ENCODE measurements at places on chromosomes 5 and 9.

DNA sequence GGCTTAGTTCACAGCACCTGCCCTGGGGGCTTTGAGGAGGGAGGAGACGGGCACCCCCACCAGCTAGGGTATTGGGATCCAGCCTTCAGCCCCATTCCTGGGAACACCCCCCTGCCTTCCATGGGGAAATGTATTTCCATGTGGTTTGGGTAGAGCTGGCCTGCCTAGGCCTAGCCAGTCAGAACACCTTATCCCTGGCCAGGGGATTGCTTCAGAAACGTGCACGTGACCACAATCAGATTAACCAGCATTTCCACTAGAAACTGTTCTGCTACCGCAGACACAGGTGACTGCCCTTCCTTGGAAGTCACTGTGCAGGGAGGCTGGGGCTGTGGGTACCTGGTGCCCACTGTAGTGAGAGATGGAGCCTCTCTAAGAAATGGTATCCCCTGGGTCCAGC lies 14.0 kb downstream of the BBLN start:
- DNase-seq: no peak

DNA sequence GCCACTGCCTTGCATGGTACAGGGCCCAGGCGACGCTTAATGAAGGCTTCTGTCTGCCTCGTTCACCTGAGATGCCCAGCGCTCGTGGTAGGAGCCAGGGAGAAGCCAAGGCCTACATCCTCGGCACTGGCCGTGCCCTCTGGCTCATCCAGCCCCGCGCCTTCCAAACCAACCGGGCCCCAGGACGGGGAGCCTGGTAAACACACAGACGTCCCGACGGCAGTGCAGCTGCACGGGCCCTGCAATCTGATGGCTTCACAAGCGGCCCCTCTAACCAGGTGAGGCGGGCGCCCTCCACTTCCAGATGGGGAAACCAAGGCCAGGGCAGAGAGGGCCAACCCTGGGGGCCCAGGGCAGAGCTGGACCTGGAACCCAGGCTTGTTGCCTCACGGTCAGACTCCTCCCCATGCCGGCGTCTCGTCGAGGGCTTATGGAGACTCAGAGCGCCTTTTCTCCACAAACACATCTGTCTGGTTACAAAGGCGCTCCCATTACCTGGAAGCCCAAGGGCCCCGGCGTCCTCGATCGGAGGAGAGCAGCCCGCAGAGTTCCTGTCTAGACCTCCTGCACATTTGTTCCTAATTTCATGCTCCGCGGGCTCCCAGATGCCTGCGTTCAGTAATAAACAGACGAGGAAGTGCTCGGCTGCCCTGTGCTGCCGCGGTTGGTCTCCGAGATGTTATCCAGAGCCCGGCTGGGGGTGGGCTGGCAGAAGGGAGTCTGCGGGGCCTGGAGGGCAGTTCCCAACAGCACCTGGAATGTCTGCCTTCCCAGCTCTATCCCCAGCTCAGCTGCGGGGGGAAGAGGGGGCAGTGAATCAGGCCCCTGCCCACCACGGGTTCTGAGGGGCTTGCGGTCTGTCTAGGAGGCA lies 23.5 kb downstream of the FAM163B start:
- DNase-seq: no peak

DNA sequence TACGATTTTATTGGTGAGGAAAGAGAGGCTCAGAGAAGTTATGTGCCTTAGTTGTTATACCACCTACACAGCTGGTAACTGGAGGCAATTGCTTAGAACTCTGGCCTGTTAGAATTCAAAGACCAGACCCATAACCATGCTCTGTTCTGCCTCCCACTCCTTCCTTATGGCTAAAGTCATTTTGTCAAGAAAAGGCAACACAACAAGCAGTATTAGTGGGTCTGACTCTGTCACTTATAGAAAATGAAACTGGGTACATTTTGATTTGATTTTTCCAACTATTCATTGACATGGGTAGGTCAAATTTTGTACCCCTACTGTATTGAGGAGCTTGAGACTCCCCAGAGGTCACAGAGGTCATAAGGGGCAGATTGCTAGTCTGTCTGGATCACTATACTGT lies 44.5 kb upstream of the NR3C1 start:
- DNase-seq: no peak

- DNase-seq: no peak
These were observed 54.8 kb upstream of the NKD2 start for GRCh38 chr5:953535-954449.

GRCh38 chr5:139708877-139709581 lies 60.9 kb downstream of the CXXC5 start:
- no peak for DNase-seq

DNA sequence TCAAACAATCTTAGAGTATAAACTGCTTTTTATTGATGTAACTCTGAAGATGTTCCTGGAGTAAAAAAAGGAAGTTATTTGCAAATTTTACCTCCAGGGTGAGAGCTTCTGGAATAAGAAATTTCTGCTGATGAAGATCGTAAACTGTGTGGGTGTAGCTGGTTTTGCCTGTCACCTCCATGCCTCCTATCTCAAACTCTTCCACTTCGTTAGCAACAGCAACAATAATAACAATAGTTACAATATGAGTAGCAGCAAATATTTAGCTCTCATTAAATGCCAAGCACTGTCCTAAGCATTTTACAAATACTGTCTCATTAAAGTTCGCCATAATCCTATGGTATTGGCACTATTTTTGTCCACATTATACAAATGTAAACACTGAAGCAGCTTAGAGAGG lies 57.9 kb downstream of the GCNT1 start:
- DNase-seq: no peak

DNA sequence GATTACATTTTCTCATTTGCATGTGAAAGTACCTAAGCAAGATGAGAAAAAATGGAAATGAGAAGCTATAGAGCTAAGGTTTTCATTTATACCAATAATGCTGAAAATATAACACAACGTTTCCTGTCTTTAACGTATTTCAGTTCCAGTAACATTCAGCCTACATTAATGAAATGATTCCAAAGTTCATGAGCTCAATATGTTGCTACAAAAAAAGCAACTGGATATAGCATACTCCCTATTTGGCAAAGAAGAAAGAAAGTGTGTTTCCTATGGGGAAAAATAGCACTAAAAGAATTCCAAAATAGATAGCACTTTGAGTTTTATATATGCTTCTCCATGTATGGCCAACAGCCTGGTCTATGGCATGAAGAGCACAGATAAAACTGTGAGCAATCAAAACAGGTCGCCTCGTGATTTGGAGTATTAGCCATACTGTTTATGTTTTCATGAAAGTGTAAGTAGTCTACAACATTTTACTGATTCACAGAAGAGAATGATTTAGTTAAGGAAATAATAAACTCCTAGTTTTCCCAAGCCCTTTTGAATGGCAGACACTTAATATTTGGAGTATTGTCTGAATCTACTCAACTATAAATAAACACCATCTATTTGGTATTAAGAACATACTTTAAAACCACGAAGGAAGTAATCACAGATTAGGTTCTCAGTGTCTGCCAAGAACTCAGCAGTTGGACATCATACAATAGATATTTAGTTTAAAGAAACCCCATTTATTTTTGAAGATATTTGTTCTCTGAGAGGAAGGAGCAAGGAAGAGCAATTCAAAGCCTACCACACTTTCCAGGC lies 258.7 kb upstream of the RASA1 start:
- no peak for DNase-seq

GRCh38 chr5:33715661-33716060 lies 176.1 kb downstream of the ADAMTS12 start:
- DNase-seq: no peak

DNA sequence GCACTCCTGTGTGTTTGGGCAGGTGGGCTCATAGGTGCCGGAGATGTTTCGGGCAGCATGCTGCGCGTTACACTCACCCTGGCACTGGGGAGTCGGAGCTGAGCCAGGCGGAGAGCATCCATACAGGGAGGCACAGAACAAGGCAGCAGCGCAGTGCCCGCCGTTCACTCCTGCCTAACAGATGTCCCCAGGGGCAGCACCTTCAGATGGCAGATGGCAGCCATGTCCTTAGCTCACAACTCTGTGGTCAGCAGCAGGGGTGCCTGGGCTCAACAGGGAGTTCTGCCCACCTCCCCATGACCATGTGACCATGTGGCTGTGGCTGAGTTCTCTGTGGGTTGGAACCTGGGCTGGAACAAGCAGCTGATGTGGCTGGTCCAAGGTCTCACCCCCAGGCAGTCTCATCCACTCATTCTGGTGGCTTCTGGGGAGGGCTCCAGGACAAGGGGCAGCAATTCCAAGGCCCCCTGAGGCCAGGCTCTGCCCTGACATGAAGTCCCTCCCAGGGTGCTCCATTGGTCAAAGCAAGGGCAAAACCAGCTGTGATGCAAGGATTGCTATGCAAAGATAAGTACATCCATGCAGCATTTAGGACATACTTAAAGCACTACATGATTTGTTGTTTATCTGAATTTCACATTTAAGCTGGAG lies 64.2 kb downstream of the MRPL36 start:
- peak; percentile 11 for DNase-seq

DNA sequence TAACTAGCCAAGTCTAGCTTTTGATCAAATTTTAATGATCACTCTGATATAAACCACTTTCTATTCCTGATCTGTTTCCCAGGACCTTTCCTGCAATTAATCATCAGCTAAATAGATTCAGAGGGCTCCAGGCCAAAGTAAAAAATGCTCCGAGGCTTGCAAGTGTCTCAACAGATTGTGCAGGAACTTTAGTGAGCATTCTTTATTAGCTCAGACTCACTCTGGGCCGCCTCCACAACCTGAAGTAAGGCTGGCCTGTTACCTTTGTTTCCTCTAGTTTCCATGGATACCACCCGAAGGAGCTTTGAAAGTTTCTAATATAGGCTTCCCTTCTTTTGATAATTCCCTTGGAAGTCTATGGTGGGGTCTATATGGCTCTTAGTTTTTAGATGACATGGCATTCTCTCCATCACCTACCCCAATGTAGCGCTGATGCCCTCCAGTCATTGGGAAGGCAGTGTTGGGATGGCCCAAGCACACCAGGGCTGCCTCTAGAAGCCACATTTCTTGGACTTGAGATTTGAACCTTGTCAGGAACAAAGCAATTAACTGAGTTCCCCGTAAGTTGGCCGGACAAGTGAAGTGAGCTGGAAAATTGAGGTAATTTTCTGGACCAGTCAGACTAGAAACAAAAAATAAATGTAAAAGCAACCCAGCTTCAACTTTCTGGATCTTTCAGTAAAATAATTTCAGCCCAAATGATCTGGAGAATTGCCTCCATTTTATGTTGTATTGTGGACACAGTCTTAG lies 97.6 kb upstream of the LHFPL2 start:
- no peak for DNase-seq

GRCh38 chr5:122885045-122885517 lies 39.7 kb downstream of the SNX24 start:
- DNase-seq: no peak

GRCh38 chr5:126046846-126047571 lies 376.2 kb upstream of the GRAMD2B start:
- DNase-seq: no peak

DNA sequence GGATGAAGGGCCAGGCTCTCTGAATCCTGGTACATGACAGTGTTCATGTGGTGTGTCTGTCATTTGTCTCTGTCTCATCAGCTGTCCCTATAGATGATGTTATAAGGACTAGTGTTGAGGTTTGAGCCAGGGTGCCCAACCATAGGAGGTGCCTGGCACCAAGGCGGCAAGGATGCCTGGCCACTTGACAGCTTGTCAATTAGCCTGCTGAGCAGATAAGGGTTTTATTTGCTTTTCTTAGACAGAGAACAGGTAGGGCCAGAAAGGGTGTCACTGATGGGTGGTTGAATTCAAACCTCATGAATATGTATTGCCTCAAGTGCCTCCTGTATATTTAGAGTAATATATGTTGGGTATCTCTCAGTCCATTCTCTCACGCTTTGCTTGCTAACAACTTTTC lies 30.1 kb upstream of the AUH start:
- DNase-seq: no peak

DNA sequence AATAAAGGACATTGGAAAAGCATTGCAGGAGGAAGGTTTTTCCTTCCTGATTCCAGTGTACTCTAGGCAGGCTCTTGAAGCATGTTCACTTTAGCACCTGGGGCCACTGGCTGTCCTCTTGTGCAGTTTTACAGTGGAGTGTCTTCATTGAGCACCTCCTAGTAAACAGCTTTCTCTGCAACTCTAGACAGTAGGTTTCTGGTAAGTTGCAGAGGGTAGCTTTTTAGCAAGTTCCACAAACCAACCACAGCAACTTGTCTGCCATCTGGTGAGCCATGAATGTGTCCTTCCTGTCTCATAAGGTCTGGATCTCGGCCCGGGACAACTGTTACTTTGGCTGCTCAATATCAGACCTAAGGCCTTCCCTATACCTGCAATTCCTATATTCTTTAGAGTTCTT lies 488.0 kb downstream of the MAN2A1 start:
- no peak for DNase-seq

- DNase-seq: no peak
These were observed 58.5 kb upstream of the S1PR3 start for GRCh38 chr9:88932766-88933165.

DNA sequence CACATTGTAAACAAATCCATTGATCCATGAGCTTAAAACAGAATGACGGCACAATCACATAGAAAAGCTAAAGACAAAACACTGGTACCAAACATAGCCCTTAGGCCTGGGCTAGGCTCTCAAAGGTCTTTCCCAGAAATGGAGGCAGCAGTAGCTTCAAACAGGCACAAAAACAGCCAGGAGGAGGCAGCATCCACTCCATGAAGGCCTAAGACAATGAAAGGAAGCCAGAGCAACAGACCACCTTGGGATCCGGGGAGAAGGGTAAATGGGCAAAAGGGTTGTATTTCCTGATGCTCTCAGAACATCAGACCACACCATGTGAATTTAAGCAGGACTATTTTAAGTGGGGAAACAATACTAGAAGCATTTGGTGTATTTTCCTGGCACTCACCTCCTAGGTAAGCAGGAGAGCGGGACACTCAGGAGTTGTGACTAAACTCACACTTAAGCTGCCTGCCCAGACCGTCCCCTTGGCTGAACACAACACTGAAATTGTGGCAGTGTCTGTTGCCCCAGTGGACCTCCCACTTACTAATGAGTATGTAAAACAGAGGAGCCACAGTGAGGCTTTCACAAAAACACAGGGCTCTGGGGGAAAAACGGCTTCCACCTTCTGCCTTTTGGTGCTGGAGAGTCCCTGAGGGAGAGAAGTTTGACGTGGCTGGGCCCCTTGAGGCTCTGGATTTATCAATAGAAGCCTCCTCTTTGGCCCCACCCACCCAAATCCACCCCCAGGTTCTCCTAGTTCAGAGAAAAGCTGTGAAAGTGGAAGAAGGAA lies 11.9 kb downstream of the GNPDA1 start:
- no peak for DNase-seq

- DNase-seq: peak; percentile 50
These were observed 66.9 kb upstream of the GLIS3 start for GRCh38 chr9:4366591-4367330.

- DNase-seq: no peak
These were observed 96.0 kb downstream of the KIAA1958 start for GRCh38 chr9:112582371-112583262.

DNA sequence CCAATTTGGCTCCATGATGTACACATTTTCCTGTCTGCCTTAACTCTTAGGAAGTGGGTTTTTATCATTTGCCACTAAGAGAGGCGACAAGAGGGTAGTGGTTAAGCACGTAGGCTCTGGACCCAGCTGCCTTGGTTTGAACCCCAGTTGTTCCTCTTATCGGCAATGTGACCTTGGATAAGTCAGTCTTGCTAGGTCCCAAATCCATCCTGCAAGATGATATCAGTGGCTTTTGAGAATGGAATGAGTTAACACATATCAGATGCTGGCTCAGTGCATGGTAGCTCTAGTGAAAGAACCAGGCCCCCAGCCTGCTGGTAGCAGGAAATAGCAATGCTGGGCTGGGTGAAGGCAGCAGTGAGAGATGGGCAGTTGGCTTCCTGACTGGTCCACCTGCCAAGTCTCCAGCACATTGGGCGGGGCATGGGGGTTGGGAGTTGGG lies 72.5 kb downstream of the STK10 start:
- peak; percentile 42 for DNase-seq

Measured in stimulated activated CD8-positive, alpha-beta memory T cell treated with anti-CD3 and anti-CD28 coated beads, Interleukin-4, amount 100 ng/mL, for 48 hours (primary cell).